Activated T-cell treated with anti-CD3 and anti-CD28 coated beads, Interleukin-2, amount 50 U/mL, for 24 hours (primary cell): ENCODE measurements at places on chromosomes 7 and 10.

GRCh38 chr7:94301024-94301586, 93.6 kb upstream of the COL1A2 start:
- no peak overlapping the region for H3K4me3 ChIP-seq
- no peaks in the 10 kb centered on the region for H3K4me1 ChIP-seq
- no peak overlapping the region for H3K27ac ChIP-seq
- no peaks in the 10 kb centered on the region for H3K36me3 ChIP-seq
- DNase-seq, result no peak

DNA sequence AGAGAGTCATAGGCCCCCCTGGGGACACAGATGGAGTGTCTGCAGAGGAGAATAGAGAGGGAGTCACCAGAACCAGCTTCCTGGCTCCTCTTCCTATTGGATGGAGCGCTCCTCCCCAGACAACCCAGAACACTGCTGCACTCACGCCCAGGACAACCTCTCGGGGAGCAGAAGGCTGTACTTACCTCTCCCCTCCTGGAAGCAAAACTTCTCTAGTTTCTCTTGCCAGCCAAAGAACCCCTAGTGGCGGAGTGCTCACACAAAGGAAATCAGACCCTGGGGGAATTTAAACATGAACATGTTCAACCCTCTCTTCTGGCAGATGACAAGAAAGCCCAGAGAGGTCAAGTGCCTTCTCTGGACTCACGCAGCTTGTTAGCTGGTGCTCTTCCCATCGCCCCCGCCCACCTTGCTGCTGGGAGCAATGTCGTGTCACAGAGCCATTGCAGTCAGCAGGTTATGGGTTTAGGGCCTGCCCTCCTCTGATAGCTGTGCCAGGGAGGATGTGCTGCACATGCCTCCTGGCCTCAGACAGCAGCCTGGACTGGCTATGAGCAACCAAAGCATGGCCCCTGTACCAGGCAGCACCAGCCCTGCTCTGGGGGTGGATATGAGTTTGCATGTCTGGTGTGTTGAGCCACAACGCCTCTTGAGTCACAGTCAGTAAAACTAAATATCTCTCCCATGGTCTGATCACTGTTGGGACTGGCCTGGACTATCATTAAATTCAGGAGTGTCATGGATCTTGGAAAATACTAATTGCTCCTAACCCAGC, 84.4 kb downstream of the SLIT1 start:
- DNase-seq, result no peak
- no peak overlapping the region for H3K4me3 ChIP-seq
- peaks cover 10% of the 10 kb centered on the region for H3K27me3 ChIP-seq
- H3K27ac ChIP-seq, result no peak overlapping the region
- no peaks in the 10 kb centered on the region for H3K36me3 ChIP-seq

- no peak overlapping the region for H3K27ac ChIP-seq
- no peaks in the 10 kb centered on the region for H3K27me3 ChIP-seq
These were observed 6.3 kb downstream of the SMURF1 start for GRCh38 chr7:99137411-99138180.

GRCh38 chr10:86091216-86091615, 275.4 kb downstream of the GRID1 start:
- DNase-seq, result no peak
- no peak overlapping the region for H3K27ac ChIP-seq
- peaks cover 37% of the 10 kb centered on the region for H3K27me3 ChIP-seq
- H3K36me3 ChIP-seq, result no peaks in the 10 kb centered on the region
- H3K4me3 ChIP-seq, result no peak overlapping the region

DNA sequence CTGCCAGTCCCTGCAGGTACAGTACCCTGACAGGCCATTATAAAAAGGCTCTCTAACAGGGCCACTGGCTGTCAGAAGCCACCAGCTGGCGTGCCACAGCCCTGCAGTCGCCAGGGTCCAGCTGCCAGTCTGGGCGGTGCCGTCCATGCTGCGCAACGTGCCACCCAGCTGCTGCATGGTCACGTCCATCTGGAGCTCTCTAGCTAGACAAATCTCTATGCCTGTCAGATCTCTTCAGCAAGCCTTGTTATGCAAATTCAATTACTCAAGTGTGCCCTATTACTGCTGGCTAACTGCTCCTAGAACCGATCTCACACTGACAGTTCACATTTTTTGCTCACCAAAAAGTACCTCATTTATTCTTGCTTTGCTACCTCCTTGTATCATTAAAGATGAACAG, 75.9 kb downstream of the HIBADH start:
- H3K36me3 ChIP-seq, result peaks cover 10% of the 10 kb centered on the region
- DNase-seq, result no peak
- no peak overlapping the region for H3K27ac ChIP-seq
- H3K27me3 ChIP-seq, result no peaks in the 10 kb centered on the region
- H3K4me3 ChIP-seq, result no peak overlapping the region
- no peaks in the 10 kb centered on the region for H3K4me1 ChIP-seq

- H3K4me1 ChIP-seq, result no peaks in the 10 kb centered on the region
- H3K27ac ChIP-seq, result no peak overlapping the region
- no peaks in the 10 kb centered on the region for H3K36me3 ChIP-seq
- H3K4me3 ChIP-seq, result no peak overlapping the region
These were observed 17.8 kb downstream of the CXCL12 start for GRCh38 chr10:44366941-44367630.

GRCh38 chr7:26334166-26334859, 42.7 kb downstream of the SNX10 start:
- no peaks in the 10 kb centered on the region for H3K27me3 ChIP-seq
- H3K4me1 ChIP-seq, result peaks cover 23% of the 10 kb centered on the region
- no peak overlapping the region for H3K4me3 ChIP-seq
- no peak for DNase-seq

- H3K27ac ChIP-seq, result no peak overlapping the region
- H3K36me3 ChIP-seq, result no peaks in the 10 kb centered on the region
- DNase-seq, result no peak
- no peak overlapping the region for H3K4me3 ChIP-seq
- peaks cover 8% of the 10 kb centered on the region for H3K27me3 ChIP-seq
These were observed 28.5 kb downstream of the CELF2 start for GRCh38 chr10:11045995-11046775.

DNA sequence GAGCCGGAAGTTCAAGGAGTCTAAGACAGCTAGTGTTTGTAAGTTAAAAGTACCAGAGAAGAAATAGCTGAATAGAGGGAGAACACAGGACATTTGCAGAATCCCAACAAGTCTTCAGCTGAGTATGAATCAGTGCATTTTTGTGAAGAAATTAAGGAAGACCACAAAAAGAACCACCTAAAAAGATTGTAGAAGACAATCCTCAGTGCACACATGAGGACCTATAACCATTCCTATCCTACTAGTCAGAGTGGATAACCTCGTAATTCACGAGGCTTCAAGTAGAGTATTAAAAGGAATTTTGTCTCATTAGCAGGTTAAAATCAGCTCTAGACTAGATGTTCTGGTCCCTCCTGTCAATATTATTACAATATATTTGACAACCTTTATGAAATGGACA, 295.4 kb upstream of the KAT6B start:
- peaks cover 2% of the 10 kb centered on the region for H3K4me1 ChIP-seq
- peaks cover 48% of the 10 kb centered on the region for H3K36me3 ChIP-seq
- H3K4me3 ChIP-seq, result no peak overlapping the region
- H3K27me3 ChIP-seq, result no peaks in the 10 kb centered on the region

DNA sequence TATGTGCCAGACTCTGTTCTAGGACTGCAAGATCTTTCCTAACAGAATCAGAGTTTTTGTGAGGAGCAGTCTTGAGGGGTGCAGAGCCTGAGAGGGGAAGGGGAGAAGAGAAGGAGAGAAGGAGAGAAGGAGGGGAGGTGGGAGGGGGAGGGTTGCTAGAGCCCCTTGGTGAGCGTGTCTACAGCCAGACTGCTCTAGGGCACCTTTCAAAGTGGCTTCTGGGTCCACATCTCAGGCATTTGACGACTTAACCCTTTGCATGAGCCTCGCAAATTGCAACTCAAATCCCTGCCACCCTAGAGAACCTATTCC, 31.1 kb upstream of the LEP start:
- no peak overlapping the region for H3K27ac ChIP-seq
- H3K4me3 ChIP-seq, result no peak overlapping the region
- peaks cover 17% of the 10 kb centered on the region for H3K27me3 ChIP-seq
- no peaks in the 10 kb centered on the region for H3K4me1 ChIP-seq

DNA sequence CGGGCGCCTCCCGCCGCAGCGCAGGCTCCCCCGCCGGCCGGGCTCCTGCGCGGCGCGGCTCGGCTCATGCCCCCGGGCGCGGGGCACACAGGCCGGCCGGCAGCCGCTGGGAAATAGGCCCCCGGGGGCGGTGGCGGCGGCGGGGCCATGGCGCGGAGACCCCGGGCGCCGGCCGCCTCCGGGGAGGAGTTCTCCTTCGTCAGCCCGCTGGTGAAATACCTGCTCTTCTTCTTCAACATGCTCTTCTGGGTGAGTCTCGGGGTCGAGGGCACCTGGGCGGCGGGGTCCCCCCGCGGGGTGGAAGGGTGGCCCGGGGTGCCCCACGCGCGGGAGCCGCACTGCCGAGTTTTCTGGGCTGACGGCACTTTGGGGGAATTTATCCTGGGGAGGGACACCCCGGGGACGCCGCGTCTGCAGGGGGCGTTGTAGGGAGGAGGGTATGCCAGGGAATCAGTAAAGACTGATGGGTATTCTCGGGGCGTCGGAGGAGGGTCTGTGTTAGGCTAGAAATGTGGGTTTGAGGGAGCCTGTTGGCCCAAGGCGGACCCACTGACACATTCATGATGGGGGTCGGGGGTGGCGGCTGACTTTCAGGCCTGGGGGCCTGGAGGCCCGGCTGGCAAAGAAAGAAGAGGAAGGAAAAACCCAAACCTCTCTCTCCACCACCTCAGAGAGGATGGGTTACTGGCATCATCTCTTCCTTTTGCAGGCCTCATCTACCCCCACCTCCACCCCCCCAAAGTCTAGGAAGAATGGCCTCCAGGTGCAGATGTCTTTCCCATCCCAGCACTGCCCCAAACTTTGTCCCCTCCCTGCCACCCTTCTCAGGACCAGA, 544 bp downstream of the TSPAN33 start:
- peak overlapping the region; percentile 75 for H3K4me3 ChIP-seq
- DNase-seq, result peak; percentile 51
- no peaks in the 10 kb centered on the region for H3K36me3 ChIP-seq
- H3K27ac ChIP-seq, result no peak overlapping the region
- H3K4me1 ChIP-seq, result peaks cover 18% of the 10 kb centered on the region

DNA sequence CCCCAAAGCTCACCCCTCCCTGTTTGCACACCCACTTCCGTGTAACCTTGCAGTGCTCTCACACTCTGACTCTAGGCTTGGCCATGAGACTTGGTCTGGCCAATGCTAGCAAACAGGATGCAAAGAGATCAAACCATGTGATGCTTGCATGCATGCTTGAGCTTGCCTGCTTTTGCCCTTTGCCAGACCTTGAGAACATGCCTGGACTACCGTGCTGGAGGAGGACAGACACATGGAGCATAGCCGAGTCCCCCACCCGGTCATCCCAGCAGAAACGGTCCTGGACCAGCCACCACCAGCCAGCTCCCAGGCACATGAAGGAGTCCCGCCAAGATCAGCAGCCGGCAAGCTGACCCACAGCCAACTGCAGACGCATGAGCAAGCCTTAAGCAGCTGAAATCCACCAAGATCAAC, 23.4 kb downstream of the PYROXD2 start:
- H3K36me3 ChIP-seq, result peaks cover 2% of the 10 kb centered on the region
- H3K4me3 ChIP-seq, result no peak overlapping the region
- H3K27me3 ChIP-seq, result no peaks in the 10 kb centered on the region

DNA sequence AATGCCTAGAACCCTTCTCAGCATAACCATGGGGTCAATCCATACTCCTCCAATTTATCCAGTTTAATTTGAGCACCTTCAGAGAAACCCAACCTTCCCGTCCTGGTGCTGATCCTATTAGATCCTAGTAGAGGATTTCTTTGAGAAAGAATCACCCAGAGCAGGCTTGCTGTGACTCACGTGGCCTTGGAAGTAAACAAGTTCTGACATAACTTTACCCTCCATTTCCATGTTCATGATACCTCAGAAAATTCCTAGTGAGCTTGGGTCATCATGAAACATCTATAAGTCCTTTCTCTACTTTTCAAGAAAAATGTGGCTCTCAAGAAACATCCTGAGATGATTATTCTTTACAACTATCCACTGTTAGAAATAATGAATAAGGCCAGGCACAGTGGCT, 71.7 kb downstream of the PRLHR start:
- no peaks in the 10 kb centered on the region for H3K36me3 ChIP-seq
- H3K27ac ChIP-seq, result no peak overlapping the region
- no peak overlapping the region for H3K4me3 ChIP-seq
- no peaks in the 10 kb centered on the region for H3K4me1 ChIP-seq
- no peak for DNase-seq
- peaks cover 47% of the 10 kb centered on the region for H3K27me3 ChIP-seq

GRCh38 chr10:101297901-101298486, 56.0 kb upstream of the BTRC start:
- H3K4me3 ChIP-seq, result no peak overlapping the region
- H3K36me3 ChIP-seq, result no peaks in the 10 kb centered on the region
- H3K27ac ChIP-seq, result no peak overlapping the region
- DNase-seq, result peak; percentile 84
- H3K27me3 ChIP-seq, result peaks cover 68% of the 10 kb centered on the region
- peaks cover 1% of the 10 kb centered on the region for H3K4me1 ChIP-seq

DNA sequence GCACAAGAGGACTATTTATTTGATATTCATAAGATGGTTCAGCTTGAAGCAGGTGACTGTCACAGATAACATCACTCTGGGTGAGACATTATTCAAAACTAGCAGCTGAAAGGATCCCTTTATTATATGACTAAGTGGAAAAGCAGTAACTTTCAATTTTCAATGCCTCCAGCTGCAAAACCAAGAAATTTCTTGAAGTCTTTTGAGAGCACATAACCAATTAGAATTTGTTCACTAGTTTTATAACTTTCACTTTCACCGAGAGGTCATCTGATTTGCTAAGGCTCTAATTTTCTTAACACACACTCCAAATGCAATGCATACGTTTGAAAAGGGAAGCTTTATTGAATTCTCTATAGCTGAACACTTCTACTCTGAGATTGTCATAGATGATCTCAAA, 88.6 kb upstream of the KLF14 start:
- peaks cover 8% of the 10 kb centered on the region for H3K27me3 ChIP-seq
- DNase-seq, result no peak
- no peak overlapping the region for H3K4me3 ChIP-seq
- peaks cover 15% of the 10 kb centered on the region for H3K4me1 ChIP-seq
- H3K36me3 ChIP-seq, result peaks cover 2% of the 10 kb centered on the region

GRCh38 chr7:128869138-128869943, 6.7 kb downstream of the ATP6V1F start:
- DNase-seq, result peak; percentile 76
- peaks cover 9% of the 10 kb centered on the region for H3K27me3 ChIP-seq
- peaks cover 20% of the 10 kb centered on the region for H3K4me1 ChIP-seq

DNA sequence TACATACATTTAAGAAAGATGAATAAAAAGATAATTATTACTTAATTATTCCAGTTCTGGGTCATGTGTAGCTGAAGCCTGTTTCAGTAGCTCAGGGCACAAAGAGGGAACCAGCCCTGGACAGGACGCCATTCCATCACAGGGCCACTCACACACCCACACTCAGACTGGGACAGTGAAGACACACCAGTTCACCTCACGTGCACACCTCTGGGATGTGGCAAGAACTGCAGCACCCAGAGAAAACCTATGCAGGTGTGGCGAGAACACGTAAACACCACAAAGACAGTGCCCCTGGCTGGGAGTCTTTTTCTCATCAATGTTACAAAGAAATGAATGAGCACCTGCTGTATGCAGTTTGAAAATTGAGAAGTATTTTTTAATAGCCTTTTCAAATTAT, 1.6 kb upstream of the IDI1 start:
- peak overlapping the region; percentile 88 for H3K27ac ChIP-seq
- H3K27me3 ChIP-seq, result no peaks in the 10 kb centered on the region
- peak overlapping the region; percentile 95 for H3K4me3 ChIP-seq
- H3K36me3 ChIP-seq, result peaks cover 82% of the 10 kb centered on the region
- peaks cover 67% of the 10 kb centered on the region for H3K4me1 ChIP-seq
